ENCODE measurements at places on chromosomes 16 and 17. TPM values are rescaled to one million over a fixed set of nuclear protein-coding genes. Genes with fewer than 3 reads are reported as not detected.
A peak's percentile ranks its signal among the peaks of the same experiment; 100 is the strongest.

DNA sequence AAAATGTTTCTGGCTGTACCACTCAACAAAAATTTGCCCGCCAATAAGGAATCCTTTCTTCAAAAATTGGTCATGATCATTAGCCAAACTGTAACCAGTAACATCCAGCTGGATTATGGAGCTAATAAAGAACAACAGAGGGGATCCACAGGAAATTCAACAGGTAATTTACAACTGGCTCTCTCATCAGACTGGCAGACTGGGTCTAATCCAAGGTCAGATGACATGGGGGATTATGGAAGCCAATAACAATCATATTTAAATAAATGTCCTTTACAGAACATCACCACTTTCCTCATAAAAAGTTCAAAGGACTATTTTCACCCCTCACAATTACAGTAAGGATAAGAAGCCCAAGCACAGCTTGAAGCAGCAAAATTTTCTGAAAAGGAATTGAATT, 66.4 kb downstream of the KANSL1 start:
- DNase-seq: no peak

DNA sequence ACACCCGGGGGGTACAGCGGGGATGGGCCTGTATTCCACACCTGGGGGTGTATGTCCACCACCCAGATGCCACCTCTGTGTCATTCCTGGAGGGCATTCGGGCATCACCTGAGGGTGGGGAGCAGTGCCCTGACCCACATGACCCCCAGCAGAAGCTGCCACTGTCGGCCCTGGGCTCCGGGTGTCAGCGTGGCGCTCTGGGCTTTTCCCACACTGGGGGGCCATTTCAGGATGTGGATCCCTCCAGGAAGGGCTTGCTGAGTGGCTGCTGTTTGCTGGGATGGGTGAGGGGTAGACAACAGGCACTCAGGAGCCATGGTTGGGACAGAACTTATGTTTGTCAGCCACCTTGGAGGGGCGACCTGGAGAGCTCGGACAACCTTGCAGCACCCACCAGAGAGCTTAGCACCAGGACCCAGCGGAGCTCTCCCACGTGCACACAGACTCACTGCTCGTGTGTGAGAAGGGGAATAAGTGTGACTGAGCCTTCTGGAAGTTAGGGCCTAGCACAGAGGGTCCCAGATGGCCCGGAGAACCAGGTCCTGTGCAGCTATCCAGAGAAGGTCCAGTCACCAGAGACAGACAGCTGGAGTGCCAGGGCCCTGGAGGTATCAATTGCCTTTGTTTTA, 102.7 kb downstream of the METRNL start:
- DNase-seq: no peak

- DNase-seq: no peak
Observed at GRCh38 chr16:53841884-53842283, 137.9 kb downstream of the FTO start.

GRCh38 chr17:66779237-66779606, 55.7 kb upstream of the CACNG5 start:
- no peak for DNase-seq

- DNase-seq: no peak
Observed at GRCh38 chr17:34254146-34254545, 939 bp upstream of the CCL2 start.

- DNase-seq: no peak
Observed at GRCh38 chr17:13484020-13484419, 117.7 kb downstream of the HS3ST3A1 start.

GRCh38 chr16:17129971-17130370, 340.8 kb downstream of the XYLT1 start:
- no peak for DNase-seq

DNA sequence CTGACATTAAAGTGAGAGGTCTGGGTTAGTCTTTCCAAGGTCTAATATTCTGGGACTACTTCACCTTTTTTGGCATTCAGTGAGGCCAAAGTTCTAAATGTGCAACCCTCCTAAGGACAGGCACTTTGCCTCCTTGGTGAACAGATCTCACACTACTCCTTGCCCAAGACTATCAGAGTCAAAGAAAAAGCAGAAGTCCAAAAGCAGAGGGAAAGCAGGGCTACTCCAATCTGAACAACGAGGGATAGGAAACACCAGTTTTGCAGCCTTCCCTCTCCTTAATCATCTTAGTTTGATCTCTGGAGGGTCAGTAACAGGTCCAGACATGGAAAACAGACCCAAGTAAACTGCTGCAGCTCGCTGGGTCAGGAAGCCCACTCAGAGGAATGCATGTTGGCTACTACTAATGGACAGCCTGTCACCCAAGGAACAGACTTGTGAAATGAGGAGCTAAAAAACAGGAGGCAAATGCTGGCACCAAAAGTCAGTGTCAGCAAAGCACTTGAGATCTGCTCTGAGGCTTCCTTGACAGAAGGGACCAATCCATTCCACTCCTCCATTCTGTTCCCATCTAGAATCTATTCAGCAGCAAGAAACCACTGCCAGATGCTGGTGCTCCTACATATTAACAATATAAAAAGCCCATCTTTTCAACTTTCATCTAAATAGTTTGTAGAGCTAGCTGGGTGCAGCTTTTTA, 29.9 kb downstream of the DCUN1D3 start:
- DNase-seq: no peak

DNA sequence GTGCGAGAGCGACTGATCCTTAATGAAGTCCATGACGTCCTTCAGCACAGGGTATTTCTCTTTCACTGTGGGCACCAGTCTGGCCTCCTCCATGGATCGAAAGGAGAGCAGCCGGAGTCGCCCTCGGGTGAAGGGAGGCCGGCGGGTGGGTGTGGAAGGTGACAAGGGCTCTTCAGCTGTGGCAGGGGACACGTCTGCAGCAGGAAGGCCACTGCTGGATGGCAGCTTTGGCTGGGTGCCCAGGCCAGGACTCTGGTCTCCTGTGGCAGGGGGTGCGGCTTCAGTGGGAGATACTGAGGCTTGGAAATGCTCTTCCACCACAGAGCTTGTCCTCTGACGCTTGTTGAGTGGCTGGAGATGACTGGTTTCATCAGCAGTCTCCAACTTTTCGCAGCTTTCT, 78.5 kb downstream of the ZZEF1 start:
- DNase-seq: no peak

DNA sequence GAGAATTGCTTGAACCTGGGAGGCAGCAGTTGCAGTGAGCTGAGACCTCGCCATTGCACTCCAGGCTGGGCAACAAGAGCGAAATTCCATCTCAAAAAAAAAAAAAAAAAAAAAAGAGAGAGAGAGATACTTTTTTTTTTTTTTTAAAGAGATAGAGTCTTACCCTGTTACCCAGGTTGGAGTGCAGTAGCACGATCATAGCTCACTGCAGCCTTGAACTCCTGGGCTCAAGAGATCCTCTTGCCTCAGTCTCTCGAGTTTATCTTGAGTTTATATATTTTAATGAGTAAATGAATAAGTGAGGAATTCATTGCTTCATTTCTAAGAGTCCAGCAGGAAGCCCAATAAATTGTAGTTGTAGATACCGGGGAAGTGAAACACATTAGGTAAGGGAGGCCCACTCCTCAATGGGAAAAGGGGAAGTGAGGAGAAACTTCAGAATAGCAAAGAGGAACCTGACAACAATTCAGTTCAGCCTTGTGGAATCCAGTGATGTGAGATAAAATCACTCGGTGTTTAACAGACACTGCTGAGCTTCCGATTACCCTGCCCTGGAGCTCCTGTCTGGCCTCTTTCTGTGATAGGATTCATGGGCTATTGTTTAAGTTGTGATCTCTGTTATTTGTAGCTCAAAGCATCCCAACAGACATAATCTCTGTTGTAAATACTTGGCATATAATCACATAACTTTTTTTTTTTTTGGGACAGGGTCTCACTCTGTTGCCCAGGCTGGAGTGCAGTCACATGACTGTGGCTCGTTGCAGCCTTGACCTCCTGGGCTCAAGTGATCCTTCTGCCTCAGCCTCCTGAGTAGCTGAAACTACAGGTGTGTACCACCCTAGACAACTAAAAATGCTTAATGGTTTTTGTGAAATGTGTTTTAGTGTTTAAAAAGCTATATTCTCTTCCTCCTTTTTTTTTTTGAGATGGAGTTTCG, 15.8 kb upstream of the ITGAM start:
- no peak for DNase-seq

GRCh38 chr16:17204644-17205043, 266.1 kb downstream of the XYLT1 start:
- no peak for DNase-seq

GRCh38 chr17:62653826-62654761, 26.6 kb downstream of the MRC2 start:
- no peak for DNase-seq

DNA sequence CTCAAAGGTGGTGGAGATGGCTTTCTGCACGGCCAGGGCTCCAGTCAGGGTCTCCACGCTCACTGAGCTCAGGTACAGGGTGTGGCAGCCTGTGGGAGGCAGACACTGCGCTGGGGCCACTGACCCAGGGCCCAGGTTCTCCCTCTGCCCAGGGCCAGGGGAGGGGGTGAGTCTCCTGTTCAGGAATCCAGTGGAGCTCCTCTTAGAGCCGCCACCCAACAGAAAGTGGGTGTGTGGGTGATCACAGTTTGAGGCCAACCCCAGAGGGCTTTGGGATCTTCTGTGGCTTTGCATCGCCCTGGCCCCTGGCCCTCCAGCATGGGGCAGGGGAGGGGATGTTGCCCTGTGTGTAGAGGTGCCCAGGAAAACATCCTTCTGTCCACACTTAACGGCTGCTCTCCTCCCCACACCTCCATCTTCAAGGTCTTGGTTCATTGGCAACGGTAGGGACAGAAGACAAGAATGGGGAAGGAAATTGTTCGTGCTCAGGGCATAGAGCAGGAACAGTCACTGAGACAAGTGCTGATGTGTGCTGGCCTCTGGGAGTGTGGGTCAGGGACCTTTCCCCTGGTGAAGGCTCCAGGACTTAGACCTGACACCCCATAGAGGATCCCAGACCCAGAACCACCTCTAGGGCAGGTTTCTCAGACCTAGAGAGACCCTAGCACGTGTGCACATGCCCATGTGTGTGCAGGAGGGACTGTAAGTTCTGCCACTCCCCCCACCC, 21.5 kb downstream of the TNS4 start:
- DNase-seq: no peak

GRCh38 chr17:63452962-63453551, 7.0 kb upstream of the CYB561 start:
- no peak for DNase-seq

DNA sequence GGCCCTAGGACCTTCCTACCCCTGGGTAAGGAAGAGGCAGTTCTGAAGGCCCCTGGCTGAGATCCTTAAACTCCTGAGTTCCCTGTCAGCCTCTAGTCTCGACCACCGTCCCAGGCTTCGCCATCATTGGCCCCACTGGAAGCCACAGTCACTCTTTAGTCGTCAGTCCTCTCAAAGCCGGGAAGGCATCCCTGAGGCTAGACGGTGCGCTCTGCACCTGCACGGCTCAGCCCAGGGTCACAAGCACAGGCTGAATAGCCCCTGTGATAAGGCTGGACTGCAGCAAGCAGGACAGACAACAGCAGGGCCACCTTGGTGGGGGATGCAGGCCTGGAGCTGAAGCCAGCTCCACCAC, 3.3 kb upstream of the HEXIM1 start:
- no peak for DNase-seq

GRCh38 chr17:77426676-77427386, 286.1 kb downstream of the SEC14L1 start:
- DNase-seq: no peak

GRCh38 chr17:48255759-48256158, 148.2 kb downstream of the SNX11 start:
- DNase-seq: no peak

- peak; percentile 83 for DNase-seq
Observed at GRCh38 chr17:74457146-74457819, 9.2 kb upstream of the CD300A start.

DNA sequence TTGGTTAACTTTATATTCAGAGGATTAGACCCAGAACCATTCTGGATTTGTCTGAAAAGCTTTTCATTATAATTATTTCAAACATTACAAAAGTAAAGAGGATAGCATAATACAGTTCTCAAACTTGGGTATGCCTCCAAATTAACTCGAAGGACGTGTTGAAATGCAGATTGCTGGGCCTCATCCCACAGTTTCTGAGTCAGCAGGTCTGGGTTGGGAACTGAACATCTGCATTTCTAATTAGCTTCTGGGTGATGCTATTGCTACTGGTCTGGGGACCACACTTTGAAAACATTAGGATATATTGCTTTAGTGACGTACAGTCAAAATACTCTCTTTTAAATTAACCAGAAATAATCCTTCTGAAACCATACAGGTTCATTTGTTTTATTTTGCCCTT, 10.0 kb downstream of the TPPP3 start:
- DNase-seq: no peak

- DNase-seq: peak; percentile 21
Observed at GRCh38 chr17:732902-733720, 715 bp downstream of the TLCD3A start.

GRCh38 chr16:31133046-31133501, 2.5 kb downstream of the PRSS8 start:
- DNase-seq: no peak

GRCh38 chr16:88857728-88858339, 907 bp downstream of the TRAPPC2L start:
- peak; percentile 86 for DNase-seq

DNA sequence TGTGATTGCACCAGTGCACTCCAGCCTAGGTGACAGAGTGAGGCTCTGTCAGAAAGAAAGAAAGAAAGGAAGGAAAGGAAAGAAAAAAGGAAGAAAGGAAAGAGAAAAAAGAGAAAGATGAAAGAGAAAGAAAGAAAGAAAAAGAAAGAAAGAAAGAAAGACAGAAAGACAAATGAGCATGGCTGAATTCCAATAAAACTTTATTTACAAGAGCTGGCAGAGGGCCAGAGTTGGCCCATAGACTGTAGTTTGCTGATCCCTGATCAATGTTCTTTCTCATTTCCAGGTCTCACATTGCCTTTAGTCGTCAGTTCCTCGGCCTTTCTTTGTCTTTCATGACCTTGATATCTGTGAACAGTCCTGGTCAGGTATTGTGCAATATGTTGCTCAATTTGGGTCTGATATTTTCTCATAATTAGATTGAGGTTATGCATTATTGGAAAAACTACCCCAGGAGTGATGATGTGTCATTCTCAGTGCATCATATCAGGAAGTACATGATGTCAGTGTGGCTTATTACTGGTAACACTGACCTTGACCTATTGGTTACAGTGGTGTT, 68.5 kb upstream of the MED9 start:
- DNase-seq: no peak

GRCh38 chr17:49258394-49258793, 27.8 kb upstream of the PHOSPHO1 start:
- DNase-seq: no peak

Gene CTRB1
- total RNA-seq: not detected

Gene CCL8
- total RNA-seq: not detected

Gene TBX2
- 11.5 TPM for total RNA-seq

Gene HOXB5
- total RNA-seq: not detected

Gene PRR15L
- 24.3 TPM for total RNA-seq

Gene CACNG4
- 12.8 TPM for total RNA-seq

Gene NPB
- 0.68 TPM for total RNA-seq

Gene ST6GALNAC2
- 0.77 TPM for total RNA-seq

Gene VTN
- 298 TPM for total RNA-seq
